ENCODE measurements at places on chromosomes 3 and 15.

DNA sequence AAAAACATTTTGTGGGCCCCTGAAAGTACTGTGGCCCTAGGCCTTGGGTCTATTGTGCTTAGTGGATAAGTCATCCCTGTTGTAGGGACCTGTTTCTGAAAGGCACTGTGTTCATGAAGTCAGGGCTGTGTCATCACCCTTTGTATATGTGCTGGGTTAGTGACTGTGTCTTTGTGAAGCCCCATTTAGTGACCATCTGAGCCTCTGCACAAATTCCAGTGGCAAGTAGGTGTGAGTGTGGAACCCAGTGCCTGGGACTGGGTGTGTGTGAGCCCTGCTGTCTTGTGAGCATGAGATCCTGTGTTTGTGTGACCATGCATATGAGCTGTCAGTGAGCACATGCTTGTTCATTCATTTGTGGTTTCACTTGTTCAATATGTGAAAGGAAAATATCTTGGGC, 1.2 kb upstream of the HYAL1 start:
- DNase-seq = no peak

- no peak for DNase-seq
Observed at GRCh38 chr15:87461631-87462030, 794.9 kb downstream of the NTRK3 start.

- DNase-seq = peak; percentile 77
Observed at GRCh38 chr3:94098452-94098851, 35.6 kb downstream of the NSUN3 start.

- DNase-seq = peak; percentile 53
Observed at GRCh38 chr15:70879401-70879800, 12.8 kb downstream of the THAP10 start.

DNA sequence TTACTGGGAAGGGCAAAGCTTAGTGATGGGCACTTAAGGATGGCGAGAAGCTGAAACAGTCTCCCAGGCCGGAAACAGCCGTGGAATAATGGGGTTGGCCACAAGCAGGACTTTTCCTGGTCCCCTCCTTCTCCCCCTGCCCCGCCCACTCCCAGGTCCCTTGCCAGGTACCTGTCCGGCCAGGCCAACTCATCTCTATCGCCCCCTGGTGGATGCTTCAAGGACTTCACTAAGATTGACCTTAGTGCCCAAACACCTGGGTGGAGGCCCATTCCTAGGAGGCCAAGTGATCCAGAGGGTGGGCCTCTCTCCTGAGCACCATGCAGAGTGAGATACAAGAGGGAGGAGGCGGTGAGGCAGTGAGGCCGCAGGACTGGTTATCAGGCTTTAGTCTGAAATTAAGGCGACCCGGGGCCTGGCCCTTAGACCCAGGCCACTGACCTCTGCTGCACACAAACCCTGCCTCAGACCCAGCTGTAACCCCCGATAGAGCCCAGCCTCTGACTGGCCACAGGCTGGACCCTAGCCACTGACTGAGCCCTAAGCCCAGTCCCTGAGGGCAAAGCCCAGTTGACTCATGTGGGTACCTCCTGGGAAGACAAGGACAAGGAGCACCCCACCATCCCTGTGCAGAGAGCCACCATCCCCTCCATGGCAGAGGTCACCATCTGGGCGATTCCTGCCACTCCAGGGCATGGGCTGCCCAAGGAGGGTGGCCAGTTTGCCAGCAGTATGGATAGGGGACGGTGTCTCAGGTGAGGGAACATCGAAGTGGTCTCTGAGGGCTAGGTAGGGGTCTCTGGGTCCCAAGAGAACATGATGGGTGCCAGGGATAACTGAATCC, 37.6 kb downstream of the VIPR1 start:
- peak; percentile 23 for DNase-seq

DNA sequence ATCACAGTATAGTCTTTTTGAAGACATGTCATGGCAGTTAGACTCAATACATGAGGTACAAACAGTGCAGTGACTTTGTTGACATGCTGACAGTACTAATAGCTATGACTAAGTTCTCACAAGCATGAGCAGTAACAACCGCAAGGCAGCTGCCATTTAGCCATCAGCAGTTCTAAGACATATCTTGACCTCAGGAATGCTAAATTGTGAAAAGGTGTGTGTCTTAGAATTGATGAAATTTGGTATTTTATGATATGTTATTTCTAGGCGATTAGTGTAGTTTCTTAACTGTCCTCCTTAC, 60.7 kb upstream of the FURIN start:
- DNase-seq = no peak

DNA sequence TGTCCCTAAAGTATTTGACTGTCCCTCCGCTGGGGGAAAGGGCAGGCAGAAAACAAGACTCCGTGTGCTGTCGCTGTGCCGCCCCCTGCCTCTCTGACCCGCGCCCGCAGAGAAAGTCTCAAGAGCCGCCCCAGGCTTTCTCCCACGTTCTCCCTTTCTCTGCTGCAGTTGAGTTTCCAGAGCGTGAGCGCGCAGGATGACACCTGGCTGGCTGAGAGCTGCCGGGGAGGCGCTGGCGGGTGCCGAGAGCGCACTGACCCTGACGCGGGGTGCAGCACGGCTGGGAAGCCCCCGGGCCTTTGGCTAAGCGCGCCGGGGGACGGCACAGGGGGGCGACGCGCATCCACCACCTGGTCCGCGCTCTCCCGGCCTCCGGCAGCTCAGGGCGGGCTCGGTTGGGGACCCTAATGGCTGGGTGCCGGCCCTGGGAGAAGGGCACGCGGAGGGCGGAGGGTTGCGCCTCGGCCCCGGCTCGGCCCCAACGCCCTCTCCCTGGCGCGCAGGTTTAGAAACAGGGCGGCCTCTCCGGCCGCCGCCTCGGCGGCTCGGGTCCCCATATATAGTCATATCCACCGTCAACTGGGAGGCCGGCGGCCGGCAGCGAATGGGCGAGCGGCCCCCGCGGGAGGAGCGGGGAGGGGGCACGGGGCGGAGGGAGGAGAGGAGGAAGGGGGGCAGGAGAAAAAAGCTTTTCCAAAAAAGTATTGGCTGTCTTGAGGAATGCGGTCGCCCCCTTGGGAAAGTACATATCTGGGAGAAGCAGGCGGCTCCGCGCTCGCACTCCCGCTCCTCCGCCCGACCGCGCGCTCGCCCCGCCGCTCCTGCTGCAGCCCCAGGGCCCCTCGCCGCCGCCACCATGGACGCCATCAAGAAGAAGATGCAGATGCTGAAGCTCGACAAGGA, at the start of gene TPM1:
TPM1 (plus strand) TSS at position 774 of the 903 bp plus-strand sequence; CDS start at position 857, 83 bp downstream.
- peak; percentile 90 for DNase-seq

GRCh38 chr3:126834596-126835471, 130.8 kb downstream of the CHCHD6 start:
- no peak for DNase-seq

- no peak for DNase-seq
Observed at GRCh38 chr3:67686069-67686468, 31.7 kb upstream of the SUCLG2 start.

DNA sequence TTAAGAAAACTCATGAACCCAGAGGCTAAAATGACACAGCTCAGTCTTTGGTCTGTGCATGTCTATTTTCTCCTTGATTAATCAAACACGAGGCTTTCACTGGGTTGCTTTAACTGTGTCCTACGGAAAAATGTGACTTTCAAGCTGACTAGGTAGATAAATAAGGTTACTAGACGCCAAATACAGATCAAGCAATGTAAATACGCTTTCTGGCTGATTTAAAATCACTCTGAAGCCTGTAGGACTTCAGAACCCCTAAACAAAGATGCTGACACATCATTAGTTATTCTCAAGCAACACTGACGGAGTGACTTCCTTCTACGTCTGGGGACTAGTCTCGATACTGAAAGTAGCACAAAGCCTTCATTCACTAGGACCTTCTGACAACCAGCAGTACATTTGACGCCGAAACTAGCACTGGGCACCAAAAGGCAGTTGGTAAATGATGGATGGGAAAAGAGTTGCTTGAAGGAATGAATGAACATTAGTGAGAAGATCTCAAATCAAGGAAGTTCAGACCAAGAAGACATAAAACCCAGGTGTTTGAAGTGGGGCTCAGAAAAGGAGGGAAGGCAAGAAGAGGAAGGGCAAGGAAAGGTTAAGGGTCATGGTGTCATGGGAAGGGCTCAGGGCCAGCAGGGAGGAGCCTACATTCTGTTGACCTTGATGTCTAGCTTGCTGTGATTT, 67.1 kb upstream of the CDV3 start:
- no peak for DNase-seq

DNA sequence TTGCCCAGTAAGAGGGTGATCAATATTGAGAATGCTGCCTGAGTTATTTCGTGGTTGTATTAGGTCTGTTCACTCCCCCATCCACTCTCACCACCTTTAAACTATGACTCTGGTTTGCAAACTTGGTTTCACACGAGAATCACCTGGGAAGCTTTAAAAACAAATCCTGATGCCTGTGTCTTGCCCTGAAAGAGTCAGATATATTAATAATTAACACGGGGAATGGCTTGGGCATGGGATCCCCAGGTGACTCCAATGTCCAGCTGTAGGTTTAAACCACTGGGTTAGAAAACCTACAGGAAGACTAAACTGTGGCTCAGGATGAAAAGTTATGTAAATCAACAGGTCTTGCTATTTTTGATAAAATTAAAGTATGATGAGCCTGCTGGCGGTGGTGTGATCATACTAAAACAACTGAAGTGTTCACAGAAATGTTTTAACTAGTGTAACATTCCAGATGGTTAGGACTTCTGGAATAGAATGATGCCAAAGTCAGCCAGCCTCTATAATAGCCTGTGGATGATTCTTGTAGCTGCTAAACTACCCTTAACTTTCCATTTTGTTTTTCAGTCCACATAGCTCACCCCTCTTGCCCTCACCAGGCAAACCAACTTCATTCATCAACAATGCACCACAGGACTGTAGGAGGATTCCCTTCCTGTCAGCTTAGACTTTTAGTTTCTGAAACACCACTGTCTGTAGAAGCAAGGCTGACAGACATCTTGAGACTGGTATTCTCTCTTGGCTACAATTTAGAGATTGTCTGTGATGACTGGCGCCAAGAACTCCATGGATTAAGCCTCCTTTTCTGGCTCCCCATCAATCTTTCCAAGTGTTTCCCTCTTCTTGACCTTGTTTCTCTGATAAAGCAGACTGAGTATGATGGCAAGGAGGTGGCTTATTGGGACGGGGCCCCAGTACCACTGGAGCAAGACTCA, 119.1 kb upstream of the ADAMTS9 start:
- no peak for DNase-seq

DNA sequence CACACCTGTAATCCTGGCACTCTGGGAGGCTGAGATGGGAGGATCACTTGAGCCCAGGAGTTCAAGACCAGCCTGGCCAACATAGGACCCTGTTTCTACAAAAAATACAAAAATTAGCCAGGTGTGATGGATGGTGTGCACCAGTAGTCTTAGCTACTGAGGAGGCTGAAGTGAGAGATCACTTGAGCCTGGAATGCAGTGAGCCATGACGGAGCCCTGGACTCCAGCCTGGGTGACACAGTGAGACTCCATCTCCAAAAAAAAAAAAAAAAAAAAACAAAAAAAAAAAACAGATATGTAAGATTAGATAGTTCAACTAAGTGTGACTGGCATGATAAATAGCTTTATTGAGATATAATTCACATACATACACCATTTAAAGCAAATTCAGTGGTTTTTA, 9.7 kb downstream of the RBSN start:
- no peak for DNase-seq

- peak; percentile 61 for DNase-seq
Observed at GRCh38 chr15:66472176-66472999, 25.2 kb downstream of the SNAPC5 start.

DNA sequence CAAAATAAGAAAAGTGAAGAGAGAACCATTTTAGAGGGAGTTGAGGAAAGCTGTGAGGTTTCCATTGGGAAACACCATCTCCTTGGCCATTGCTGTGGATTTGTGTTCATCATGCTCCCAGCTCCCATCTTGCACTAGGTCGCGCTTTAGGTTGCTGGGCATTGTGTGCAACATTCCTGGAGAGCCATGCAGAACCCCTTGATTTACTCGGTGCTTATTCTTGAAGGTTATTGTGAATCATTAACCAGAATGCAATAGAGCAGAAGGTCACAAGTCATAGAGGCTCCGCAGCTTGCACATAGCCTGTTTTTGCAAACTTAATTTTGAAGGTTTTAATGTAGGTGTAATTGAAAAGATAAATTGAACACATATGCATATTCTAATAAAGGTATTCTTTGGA, 239.2 kb upstream of the IL12A start:
- no peak for DNase-seq

GRCh38 chr15:39946862-39947261, 12.9 kb downstream of the EIF2AK4 start:
- no peak for DNase-seq

DNA sequence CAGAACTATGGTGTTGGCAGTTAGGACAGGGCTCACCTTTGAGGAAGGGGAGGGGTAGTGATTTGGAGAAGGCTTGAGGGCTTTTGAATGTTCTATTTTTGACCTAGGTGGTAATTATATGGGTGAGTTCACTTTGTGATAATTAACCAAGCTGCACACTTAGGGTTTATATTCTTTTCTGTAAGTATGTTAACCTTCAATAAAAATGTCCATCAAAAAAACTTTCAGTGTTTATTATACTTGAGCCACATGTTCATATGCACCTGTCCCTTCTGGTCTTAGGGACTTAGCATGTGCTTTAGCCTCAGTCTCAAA, 28.4 kb downstream of the PDE8A start:
- DNase-seq = no peak

GRCh38 chr3:143737065-143737464, 111.2 kb downstream of the SLC9A9 start:
- DNase-seq = no peak

DNA sequence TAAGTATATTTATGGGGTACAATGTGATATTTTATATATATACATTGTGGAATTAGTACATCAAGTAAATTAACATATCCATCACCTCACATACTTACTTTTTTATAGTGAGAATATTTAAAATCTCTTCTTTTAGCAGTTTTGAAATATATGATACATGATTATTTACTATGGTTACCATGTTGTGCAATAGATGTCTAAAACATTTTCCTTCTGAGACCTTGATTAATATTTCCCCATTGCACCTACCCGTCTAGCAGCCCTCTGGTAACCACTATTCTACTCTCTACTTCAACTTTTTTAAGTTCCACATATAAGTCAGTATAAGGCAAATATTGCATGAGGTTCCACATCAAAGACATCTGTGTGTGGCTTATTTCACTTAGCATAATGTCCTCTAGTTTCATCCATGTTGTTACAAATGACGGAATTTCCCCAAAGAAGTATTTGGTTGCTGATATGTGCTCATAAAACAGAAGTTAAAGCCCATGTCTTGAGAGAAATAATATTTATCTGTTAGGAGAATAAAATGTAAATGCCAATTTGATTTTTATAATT, 29.6 kb upstream of the NFKBIZ start:
- no peak for DNase-seq

GRCh38 chr3:175526191-175526590, 667.1 kb downstream of the NAALADL2 start:
- peak; percentile 7 for DNase-seq

- no peak for DNase-seq
Observed at GRCh38 chr15:78362716-78363380, 22.7 kb downstream of the CRABP1 start.

GRCh38 chr3:140157161-140157560, 222.2 kb downstream of the CLSTN2 start:
- DNase-seq = no peak

- DNase-seq = peak; percentile 36
Observed at GRCh38 chr15:29270169-29270955, 740 bp upstream of the NSMCE3 start.

- DNase-seq = no peak
Observed at GRCh38 chr15:87944050-87944449, 312.5 kb downstream of the NTRK3 start.

GRCh38 chr15:51533672-51534398, 88.7 kb downstream of the DMXL2 start:
- no peak for DNase-seq

All from choroid plexus epithelial cell (primary cell).